ENCODE measurements at places on chromosomes 6 and 20.

GRCh38 chr6:166686317-166686716 lies 59.3 kb upstream of the RPS6KA2 start:
- DNase-seq: no peak

- DNase-seq: no peak
These were observed 24.6 kb downstream of the TRAM2 start for GRCh38 chr6:52552278-52552643.

DNA sequence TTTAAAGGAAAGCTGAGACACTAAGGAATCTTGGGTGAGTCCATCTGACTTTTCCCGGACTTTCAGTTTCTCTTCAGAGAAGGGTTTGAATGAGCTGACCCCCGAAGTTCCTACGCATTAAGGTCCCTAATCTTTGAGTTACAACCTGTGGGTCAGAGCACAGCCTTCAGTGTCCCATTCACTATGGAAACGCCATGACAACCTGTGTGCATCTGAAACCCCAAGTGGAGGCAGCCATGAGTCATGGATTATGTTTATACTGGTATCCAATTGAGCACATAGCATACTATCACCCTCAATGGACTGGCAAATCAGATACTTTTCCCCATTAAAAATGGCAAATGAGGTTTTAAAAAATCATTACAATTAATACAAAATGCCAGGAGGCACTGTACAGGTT lies 11.4 kb downstream of the MYLK4 start:
- DNase-seq: no peak

- no peak for DNase-seq
These were observed 142.0 kb downstream of the RNASET2 start for GRCh38 chr6:166814390-166814789.

- DNase-seq: no peak
These were observed 600.5 kb upstream of the EYS start for GRCh38 chr6:66307490-66307889.

DNA sequence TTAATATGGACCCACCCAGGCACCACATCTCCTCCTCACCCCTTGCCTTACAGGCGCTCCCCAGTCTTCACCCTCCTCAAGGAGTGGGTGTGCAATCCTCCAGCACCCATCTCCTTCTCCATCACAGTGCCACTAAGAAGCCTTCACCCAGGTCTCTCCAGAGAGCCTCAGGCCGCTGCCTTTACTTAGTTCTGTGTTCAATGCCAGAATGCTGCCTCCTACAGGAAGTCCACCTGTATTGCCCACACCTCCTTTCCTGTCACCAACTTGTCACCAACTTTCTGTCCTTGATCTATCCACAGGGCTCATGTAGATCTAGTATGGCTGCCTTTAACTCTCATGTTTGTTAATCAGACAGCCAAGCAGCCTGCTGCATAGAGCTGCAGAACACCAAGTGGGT lies 586 bp upstream of the LST1 start:
- DNase-seq: no peak

- no peak for DNase-seq
These were observed 37.2 kb downstream of the SCAND1 start for GRCh38 chr20:35917077-35917476.

DNA sequence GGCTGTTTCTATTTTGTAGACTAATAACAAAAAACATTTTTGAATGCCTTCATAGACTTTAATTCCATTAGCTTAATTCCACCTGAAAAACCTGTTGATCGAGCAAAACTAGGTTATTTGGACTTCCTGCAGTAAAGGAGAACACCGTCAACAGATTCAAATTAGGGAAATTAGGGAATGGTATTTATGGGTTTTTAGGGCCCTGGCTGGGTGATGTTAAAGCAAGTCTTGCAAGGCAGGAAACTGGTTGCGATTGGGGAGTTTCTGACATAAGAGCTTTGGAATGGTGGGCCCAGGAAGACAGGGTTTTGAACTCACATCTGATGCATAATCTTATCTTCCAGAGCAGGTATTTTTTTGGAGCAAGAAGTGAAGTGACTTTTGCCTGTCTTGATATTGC lies 40.1 kb upstream of the TFAP2C start:
- no peak for DNase-seq

GRCh38 chr6:23228439-23229024 lies 659.2 kb downstream of the HDGFL1 start:
- no peak for DNase-seq

- no peak for DNase-seq
These were observed 2.4 kb upstream of the EFHC1 start for GRCh38 chr6:52417675-52418111.

GRCh38 chr6:93123585-93123984 lies 295.8 kb downstream of the EPHA7 start:
- DNase-seq: no peak

DNA sequence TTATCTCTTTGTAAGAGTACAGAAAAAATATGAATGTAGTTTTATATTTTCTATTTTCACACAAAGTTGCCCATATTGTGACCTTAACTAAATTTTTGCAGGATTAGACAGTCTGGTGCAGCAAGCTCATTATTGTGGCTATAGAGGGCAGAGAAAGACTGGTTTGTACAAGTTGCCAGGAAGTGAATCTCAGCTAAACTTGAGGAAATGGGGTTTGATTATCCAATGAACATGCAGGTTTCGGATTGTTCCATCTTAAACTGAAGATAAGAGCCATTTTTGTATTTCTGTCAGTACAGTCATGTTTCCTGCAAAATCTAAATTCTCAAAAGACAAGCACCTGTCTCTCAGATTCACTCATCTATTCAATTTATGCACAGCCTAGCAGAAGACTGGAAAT lies 390.9 kb downstream of the MMUT start:
- DNase-seq: no peak

DNA sequence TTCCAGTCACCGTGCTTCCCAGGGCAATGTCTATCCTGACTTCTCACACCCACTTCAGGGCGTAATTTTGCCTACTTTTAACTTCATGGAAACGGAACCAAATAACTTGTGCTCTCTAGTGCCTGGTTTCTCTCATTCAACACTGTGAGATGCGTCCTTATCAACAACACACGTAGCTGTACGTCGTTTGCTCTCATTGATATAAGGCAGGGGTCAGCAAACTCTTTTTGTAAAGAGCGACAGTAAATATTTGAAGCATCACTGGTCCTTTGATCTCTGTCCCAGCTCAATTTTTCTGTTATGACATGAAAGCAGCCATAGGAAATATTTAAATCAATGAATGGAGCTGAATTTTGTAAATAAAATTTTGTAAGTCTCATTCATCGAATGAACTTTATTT lies 239.3 kb upstream of the KCNG1 start:
- DNase-seq: no peak

GRCh38 chr20:17109307-17109706 lies 117.5 kb upstream of the PCSK2 start:
- no peak for DNase-seq

DNA sequence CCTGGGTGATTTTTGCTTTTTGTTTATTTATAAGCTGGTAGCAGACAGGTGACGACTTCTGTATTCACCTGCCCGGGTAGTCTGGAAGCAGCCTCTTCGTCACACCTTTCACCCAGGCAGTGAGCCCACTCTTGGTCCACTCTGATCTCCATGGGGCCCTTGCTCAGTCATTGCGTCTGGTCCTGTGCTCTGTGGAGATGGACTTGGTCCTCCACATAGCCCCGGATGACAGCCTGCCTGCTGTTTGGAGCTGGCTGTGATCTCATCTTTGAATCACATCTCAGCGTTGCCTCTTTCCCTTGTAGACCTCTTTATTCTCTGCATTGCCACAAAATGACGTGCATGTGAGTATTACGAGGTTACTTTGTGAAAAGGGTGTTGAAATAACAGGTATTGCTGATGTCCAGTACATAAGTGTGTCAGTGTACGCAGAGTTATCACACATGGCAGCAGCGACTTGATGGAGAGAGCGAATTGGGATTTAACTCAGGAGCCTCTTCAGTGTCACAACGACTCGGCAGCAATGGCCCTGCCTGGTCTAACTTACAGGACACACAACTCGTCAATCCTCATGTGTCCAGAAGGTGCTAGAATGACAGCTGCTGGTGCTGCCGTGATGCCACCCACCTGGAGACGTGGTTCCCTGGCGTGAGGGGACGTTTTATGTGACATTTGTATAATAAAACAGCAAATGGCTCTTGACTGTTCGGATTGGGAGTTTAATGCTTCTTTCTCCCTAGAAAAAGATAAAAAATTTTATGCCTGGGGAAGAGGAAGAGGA lies 24.2 kb upstream of the FRMD1 start:
- DNase-seq: no peak

DNA sequence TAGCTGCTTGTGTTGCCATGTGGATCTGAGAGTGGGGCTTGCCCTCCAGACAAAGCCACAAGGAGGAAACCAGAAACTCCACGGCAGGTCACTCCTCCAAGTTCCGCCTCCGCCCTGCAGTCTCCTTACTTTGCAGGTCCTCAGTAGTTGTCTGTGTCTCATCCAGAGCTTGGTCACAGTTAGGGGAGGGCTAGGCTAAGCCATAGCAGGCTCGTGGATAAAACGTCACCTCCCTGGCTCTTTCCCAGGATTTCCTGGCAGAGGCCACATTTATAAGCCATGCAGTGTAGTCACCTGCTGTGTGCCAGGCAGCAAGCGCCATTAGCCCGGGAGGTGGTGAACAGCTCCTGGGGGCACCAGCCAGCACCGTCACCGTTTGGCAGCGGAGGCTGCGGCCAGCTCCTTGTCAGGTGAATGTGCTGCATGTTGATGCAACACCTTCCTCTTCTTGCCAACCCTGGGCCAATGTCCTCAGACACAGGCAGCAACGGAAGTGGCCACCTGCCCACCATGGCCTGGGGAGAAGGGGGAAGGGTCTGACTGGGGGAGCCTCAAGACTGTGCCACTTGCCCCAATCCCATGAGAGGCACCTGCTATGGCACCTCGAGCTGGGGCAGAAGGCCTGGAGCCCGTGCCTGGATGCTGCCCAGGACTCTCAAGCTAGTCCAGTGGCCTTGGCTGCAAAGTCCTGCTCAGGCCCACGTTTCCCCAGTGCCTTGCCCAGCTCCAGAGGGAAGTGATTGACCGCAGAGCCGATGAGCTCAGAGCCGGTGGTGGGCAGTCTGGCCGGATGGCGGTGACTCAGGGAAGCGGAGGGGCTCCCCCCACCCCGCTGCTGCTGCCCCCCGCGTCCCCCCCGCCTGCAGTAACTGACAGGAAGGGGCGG lies 39.0 kb upstream of the SLCO4A1 start:
- peak; percentile 66 for DNase-seq

GRCh38 chr20:58706150-58706892 lies 13.7 kb downstream of the NPEPL1 start:
- no peak for DNase-seq

DNA sequence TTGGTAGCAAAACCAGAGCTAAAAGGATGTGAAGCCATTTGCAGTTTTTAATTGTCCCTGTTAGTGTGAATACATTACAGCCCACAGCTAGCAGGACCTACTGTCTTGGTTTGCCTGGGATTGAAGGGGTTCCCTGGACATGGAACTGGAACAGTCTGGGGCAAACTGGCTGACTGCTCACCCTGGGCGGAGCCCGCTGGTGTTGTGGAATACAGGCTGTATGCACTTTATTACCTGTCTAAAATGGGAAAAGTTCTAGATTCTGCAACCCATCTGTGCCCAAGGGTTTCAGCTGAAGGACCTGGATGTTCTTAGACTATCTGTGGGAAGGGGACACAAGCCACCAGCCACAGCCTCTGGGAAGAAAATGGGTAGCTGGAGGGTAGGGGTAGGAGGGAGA lies 12.2 kb upstream of the CDKN1A start:
- no peak for DNase-seq

- no peak for DNase-seq
These were observed 1339.0 kb upstream of the CITED2 start for GRCh38 chr6:140713495-140713894.

GRCh38 chr6:151285122-151285521 lies 45.4 kb downstream of the AKAP12 start:
- no peak for DNase-seq

DNA sequence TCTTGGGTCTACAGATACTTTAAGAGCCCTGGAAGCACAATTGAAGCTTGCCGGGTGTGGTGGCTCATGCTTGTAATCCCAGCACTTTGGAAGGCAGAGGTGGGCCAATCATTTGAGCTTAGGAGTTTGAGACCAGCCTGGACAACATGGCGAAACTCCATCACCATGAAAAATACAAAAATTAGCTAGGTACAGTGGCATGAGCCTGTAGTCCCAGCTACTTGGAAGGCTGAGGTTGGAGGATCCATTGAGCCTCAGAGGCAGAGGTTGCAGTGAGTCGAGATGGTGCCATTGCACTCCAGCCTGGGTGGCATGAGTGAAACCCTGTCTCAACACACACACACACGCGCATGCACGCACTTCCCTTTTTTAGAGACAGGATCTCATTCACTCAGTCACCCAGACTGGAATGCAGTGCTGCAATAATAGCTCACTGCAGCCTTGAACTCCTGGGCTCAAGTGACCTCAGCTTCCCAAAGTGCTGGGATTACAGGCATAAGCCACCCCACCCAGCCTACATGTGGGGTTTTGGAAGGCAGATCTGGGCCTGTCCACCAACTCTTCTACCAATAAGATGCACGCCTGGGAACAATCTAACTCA lies 182.5 kb upstream of the JARID2 start:
- no peak for DNase-seq

GRCh38 chr6:1229808-1230207 lies 82.1 kb upstream of the FOXQ1 start:
- DNase-seq: no peak

GRCh38 chr6:69285054-69285453 lies 511.8 kb downstream of the LMBRD1 start:
- DNase-seq: no peak

- DNase-seq: no peak
These were observed 545.6 kb downstream of the C6orf118 start for GRCh38 chr6:164763788-164764187.

GRCh38 chr6:90220273-90220672 lies 76.4 kb downstream of the BACH2 start:
- no peak for DNase-seq
